Stomach (tissue), 19 donors: ENCODE measurements at places on chromosomes 1 and 21.
A peak's percentile ranks its signal among the peaks of the same experiment; 100 is the strongest.

- H3K4me3 ChIP-seq = no peak overlapping the region
- DNase-seq = no peak
- H3K27me3 ChIP-seq = peaks cover 83% of the 10 kb centered on the region
- H3K27ac ChIP-seq = no peak overlapping the region
- no peaks in the 10 kb centered on the region for H3K4me1 ChIP-seq
- H3K36me3 ChIP-seq = no peaks in the 10 kb centered on the region
These were observed 149.5 kb downstream of the NPHP4 start for GRCh38 chr1:5842679-5843078.

- H3K27me3 ChIP-seq = no peaks in the 10 kb centered on the region
- H3K36me3 ChIP-seq = peaks cover 99% of the 10 kb centered on the region
- peak overlapping the region; percentile 97 for H3K27ac ChIP-seq
These were observed 61.1 kb downstream of the CD46 start for GRCh38 chr1:207812778-207813511.

GRCh38 chr1:58997060-58997411, 213.2 kb upstream of the JUN start:
- no peaks in the 10 kb centered on the region for H3K27me3 ChIP-seq
- H3K36me3 ChIP-seq = no peaks in the 10 kb centered on the region
- no peak overlapping the region for H3K4me3 ChIP-seq
- H3K4me1 ChIP-seq = no peaks in the 10 kb centered on the region
- no peak for DNase-seq

DNA sequence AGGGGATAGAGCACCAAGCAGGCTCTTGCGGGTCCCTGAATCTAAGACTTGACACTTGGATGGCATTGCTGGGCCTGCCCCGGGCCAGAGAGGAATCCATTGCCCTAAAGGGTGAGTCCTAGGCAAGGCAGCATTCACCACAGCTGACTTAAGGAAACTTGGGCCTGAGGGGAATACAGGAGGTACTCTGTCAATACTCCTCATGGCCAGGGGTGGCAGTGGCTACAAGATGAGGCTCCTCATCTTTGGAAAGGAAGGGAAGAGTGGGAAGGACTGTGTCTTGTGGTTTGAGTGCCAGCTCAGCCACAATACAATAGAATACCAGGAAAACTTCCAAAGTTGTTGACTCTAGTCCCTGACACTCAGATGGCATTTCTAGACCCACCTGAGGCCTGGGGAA, 5.1 kb downstream of the KRTAP22-1 start:
- no peaks in the 10 kb centered on the region for H3K4me1 ChIP-seq
- no peak overlapping the region for H3K4me3 ChIP-seq
- no peaks in the 10 kb centered on the region for H3K36me3 ChIP-seq
- no peaks in the 10 kb centered on the region for H3K27me3 ChIP-seq
- no peak for DNase-seq
- H3K27ac ChIP-seq = no peak overlapping the region

- H3K36me3 ChIP-seq = peaks cover 31% of the 10 kb centered on the region
- H3K27ac ChIP-seq = no peak overlapping the region
- DNase-seq = no peak
- H3K4me3 ChIP-seq = no peak overlapping the region
- H3K4me1 ChIP-seq = no peaks in the 10 kb centered on the region
These were observed 9.4 kb downstream of the USP16 start for GRCh38 chr21:29033871-29034270.
